ENCODE measurements at places on chromosomes 7 and 10.

DNA sequence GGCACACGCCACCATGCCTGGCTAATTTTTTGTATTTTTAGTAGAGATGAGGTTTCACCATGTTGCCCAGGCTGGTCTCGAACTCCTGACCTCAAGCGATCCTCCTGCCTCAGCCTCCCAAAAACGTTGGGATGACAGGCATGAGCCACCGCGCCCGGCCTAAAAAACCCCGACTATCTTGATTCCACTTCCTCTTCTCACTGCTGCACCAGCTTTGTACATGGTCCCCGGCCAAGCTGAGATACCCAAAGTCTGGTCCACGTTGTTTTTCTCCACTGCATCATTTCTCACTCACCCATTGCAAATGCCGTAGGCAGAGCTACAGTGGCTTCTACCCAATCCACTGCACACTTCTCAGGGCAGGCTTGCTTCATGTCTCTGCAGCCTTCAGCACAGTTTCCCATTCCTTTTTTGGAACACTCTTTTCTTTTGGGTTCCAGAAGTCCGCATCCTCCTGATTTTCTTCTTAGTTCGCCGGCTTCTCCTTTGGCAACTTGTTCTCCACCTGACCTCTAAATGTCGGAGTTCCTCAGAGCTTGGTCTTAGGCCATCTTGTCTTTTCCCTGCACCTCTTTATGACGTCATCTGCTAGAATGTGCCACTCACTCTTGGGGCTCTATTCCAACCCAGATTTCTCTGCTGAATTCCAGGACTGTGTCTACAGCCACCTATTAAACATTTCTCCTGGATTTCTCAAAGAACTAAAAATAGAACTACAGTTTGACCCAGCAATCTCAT lies 6.0 kb upstream of the GNB2 start:
- DNase-seq = no peak

GRCh38 chr7:112137141-112138101 lies 68.8 kb downstream of the DOCK4 start:
- no peak for DNase-seq

DNA sequence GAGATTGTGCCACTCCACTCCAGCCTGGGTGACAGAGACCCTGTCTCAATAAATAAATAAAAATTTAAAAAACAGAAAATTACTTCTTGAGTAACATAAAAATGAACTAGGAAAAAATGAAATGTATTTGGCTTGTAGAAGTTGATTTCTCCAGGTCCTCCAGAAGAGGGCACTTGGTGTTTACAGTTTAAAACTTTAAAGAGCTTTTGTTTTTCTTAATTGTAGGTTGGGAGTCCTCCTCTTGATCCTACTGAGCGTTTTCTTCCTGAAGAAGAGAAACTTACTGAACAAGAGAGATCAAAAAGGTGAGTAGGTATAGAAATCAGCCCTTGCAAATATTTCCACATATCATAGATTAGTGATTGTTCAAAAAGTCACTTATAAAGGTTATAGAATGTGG lies 16.2 kb downstream of the KIFBP start:
- DNase-seq = no peak

DNA sequence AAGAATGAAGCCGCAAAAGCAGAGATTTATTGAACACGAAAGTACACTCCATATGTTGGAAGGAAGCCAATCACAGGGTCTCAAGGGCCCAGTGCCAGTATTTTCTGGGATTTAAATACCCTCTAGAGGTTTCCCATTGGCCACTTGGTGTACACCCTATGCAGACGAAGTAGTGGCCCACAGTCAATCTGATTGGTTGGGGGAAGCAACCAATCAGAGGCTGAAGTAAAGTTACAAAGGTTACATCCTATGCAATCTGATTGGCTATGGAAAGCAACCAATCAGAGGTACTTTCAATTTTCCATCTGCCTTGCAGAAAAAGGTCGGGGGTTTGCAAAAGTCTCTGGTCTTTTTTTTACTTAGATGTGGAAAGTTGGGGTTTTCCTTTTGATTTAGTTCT lies 481.3 kb upstream of the NRP1 start:
- DNase-seq = no peak

DNA sequence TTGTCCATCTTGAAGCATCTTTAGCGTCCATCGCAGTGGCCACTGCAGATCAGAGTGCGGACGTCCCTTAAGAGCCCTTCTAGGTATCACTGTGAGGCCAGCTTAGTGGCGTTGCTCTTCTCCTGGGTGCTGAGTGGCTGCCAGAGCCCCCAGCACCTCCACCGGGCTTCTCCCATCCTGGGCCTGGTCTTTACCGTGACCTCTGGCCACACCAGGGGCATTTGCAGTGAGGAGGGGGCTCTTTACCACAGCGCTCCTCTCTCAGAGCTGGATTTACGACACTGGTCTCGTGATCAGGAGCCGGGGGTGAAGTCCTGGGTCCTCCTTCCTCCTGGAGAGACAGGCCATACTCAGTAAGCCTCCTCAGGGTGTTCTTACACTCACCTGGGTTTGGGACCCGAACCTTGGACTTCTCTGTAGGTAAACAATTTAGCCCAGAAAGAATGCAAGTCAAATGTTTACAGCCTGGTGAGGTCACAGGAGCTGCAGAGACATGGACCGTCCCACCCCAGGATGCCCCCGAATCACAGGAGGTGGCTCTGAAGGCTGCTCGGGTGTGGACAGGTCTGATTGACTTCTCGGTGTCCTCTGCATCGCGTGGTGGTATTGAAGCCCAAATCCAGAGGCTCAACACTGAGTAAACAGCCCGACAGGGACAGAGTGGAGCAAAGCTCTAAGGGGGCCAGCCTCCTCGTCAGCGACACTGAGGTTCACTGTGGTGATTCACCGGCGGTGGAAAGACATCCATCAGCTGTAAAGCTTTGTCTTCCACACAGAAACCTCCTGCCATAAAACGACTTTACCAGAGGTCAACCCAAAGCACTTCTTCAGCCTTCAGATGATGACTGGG lies 33.0 kb downstream of the JAKMIP3 start:
- DNase-seq = no peak

GRCh38 chr7:73985737-73986141 lies 42.2 kb upstream of the ELN start:
- no peak for DNase-seq

- DNase-seq = no peak
Measured at GRCh38 chr7:91915401-91916050, 25.1 kb upstream of the AKAP9 start.

- no peak for DNase-seq
Measured at GRCh38 chr7:31125171-31125570, 73.1 kb downstream of the ADCYAP1R1 start.

DNA sequence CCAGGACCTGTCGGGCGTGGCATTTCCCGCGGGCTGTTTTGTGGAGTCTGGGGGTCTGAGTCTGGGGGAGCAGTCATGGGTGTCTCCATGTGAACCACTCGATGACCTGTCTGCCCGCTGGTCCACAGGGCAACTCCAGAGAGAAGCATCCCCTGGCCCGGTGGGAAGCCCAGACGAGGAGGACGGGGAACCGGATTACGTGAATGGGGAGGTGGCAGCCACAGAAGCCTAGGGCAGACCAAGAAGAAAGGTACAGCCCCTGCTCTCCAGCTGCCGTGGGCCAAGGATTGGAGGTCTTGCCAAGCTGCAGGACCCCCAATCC lies 14.7 kb downstream of the LAT2 start:
- no peak for DNase-seq

- no peak for DNase-seq
Measured at GRCh38 chr7:130384371-130384801, 4.1 kb downstream of the CPA1 start.

DNA sequence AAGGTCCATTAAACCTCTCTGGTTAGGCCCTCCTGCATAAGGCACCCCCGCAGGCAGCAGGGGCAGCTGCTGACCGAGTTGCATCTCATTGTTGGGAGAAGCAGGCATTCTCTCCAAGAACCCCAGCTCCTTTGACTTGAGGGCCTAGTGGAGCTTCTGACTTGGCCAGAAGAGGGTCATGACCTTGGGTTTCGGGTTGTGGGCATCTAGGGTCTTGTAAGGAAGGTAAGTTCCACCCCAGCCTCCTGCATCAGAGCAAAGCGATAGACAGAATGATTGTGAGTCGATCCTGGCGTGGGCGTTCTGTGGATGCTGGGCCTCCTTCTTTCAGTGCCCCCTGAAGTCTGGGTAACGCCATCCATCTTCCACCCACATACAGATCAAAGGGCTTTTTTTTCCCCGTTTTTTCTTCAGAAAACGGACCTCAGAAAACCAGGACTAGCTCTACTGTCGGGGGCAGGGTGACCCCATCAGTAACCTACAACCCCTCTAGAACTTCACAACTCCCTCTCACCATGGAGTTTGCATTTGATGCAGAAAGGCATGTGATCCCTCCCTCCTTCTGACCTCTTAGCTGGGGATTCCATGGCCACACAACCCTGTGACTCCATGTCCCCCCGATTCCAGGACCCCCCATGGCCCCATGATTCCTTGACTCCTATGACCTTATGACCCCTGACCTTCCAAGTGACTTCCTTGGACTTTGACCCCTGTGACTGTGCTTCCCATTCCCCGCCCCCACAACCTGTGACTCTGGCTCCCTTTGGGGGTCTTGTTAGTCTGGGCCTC lies 3.0 kb downstream of the SEMA4G start:
- DNase-seq = no peak

DNA sequence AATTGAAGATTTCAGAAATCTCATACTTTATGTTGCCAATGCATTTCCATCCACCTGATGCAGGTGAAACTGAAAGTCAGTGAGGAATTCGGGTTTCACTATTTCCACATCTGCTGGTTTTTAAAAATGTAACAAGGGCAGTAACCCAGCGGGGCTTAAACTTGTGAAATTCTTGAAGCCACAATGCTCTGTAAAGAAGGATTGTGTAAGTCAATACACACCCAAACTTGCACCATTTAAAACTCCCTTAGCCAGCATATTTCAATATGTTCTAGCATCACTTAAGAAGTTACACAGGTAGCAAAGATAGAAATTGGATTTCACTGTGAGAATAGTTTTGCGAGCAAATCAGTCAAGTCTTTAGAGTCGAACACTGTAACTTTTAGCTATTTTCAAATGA lies 386.1 kb downstream of the PLXDC2 start:
- DNase-seq = no peak

DNA sequence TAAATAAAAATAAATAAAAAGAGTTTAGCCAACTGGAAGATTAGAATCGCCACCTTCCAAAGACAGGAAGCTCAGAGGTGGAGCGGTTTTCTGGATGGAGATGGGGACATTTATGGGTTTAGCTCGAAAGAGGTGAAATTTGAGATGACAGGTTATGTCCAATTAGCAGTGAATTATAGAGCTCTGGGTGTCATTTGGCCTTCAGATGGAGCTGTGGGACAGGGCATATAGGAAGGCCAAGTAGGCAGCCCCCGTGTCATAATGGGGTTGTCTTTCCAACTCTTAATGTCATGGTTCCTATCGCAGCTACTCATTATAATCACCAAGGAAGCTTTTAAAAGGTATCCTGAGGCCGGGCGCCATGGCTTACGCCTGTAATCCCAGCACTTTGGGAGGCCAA lies 21.0 kb upstream of the EEPD1 start:
- no peak for DNase-seq

DNA sequence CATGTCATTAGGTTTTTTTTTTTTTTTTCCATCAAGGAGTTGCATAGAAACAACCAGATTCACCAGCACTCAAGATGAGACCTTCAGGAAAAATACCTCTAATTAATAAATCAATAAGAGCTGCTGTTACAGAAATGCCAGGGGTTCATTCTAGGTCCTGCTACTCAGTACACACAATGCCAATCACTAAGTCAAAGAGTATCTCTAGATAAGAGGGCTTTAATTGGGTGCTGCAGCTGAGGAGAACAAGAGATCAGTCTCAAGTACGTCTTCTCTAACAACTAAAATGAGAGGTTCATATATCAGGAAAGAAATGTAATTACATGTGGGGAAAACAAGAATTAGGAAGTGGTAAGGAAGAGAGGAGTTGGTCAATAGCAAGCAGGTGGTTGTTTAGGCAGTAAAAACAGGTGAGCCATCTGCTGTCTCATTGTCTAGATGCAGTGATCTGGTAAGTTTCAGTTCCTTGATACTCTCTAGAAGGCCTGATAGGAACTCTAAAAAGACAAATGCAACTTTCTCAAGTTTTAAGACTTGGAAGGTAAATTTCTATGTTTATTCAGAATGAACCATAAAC lies 272.9 kb upstream of the ZWINT start:
- DNase-seq = no peak

All from HS-27A (cell line).